ENCODE measurements at places on chromosomes 4 and X.

- DNase-seq = no peak
These were observed 99.3 kb upstream of the GRPR start for GRCh38 chrX:16023790-16024734.

GRCh38 chrX:318739-319578 is at the start of gene GTPBP6:
Gene GTPBP6 (minus strand): TSS chrX:318796. CDS start chrX:318787, 9 bp downstream.
- DNase-seq = peak; percentile 99

DNA sequence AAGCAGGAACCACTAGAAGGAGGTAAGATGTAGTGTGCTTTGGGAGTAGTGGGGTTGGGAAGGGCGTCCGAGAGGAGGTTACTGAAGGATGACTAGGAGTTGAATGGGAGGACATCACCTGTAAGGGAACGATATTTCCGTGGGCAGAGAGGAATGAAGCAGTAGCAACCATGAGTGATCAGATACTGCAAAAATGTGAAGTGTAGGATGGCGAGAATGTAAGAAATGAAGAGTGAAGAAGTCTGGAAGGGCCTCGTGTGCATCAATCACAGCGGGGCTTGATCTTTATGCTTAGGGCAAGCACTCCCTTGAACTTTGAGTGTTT is 594 bp downstream of the MSMO1 start:
- no peak for DNase-seq

- no peak for DNase-seq
These were observed 465.6 kb upstream of the AGA start for GRCh38 chr4:177907736-177908424.

- no peak for DNase-seq
These were observed 3.2 kb downstream of the ACOX3 start for GRCh38 chr4:8437281-8437680.

DNA sequence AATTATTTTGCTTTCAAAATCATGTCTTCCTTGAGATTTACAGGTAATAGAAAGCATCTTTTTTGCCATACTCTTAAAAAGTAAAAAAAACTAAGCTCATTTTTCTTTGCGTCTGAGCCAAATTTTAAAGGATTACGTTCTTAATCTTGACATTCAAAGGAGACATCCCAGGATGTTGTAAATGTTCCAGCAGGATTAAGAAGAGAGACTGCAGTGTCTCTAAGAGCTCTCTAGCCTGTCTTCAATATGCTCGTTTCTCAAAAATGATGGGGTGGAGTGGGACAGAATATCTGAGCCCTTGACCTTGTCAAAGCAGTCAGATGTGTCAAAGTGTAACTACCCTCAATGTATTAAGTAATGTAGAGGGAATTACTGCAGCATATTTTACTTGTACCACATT is 363.3 kb downstream of the PCDH7 start:
- DNase-seq = no peak

DNA sequence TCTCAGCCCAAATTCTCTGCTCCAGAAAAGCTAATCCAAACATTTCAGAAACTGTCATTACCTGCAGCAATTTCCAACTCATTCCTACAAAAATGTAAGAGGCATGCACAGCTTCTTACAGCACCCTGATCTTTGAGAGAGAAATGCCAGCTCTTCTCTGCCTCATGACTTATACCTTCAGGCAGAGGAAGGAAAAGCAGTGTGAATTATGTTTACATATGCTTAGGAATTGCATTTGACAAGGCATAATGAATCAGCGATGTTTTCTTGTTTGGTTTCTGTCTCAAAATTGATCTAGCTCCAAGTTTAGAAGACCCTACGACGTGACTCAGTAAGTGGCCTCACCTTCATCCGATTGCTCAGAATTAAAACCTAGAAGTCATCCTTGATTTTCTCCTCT is 21.8 kb upstream of the AGA start:
- no peak for DNase-seq

DNA sequence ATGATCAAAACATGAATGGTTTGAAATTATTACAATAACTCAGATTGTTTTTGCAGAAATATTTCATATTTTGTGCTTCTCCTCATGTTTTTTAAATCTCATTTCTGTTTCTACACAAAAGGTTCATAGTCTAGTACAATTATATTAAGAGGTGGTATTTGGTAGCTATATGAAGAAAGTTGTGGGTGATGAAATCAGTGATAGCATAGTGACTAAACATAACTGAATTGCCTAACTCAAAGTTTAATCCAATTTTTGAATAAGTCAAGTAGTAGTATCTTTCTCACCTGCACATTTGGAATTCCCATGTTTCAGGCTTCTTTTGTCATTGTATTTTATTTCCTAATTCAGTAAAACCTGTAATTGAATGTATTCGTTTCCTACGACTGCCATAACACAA is 648.7 kb downstream of the GRID2 start:
- no peak for DNase-seq

DNA sequence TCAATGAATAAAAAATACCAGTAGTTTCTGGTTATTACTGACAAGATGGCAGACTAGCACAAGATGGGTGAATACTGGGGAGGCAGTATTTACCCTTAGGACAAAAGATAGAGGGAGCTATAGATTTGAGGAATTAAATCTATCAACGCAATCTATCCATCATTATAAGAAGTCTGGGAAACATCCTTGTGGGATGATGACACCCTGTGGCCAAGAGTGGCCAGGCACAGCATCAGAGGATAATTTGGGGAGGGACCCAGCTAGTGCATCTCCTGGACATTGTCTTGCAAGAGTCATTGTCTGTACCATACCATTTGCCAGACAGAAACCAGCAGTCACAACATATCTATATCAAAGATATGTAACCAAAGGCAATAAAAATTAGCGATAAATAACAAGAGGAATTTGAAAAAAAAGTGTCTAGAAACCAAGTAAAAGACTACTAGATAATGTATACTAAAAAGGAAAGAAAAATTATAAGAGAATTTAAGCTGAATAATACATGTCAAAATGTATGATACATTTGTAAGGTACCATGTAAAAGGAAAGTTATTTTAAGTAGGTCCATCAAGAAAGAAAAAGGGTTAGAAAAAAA is 22.9 kb downstream of the KCTD8 start:
- DNase-seq = no peak

GRCh38 chrX:93932471-93933220 is 258.6 kb downstream of the FAM133A start:
- no peak for DNase-seq

DNA sequence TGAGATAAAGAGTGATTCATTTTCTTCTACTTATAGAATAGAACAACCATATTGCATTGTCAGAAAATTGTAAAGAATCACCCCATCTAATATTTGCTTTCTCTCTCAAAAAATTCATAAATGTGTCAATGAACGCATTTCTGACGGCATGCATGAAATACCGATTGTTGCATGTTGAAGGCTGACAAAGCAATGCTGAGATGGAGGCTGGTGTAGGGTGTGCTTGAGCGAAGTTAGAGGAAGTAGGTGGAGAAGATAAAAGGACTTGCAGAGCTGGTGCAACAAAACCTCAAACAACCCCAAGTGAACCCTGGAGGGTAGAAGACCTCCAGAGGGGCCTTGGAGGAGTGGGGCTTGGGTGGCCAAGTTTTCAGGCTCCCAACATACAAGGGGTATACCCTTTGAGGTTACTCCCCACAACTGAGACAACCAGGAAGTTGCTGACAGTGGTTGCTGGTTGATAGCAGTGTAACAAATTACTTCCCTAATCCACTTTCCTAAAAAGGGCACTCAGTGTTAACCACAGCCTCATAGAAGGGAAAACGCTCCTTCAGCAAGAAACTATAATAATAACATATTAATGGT is 452.7 kb downstream of the NLGN4X start:
- no peak for DNase-seq

DNA sequence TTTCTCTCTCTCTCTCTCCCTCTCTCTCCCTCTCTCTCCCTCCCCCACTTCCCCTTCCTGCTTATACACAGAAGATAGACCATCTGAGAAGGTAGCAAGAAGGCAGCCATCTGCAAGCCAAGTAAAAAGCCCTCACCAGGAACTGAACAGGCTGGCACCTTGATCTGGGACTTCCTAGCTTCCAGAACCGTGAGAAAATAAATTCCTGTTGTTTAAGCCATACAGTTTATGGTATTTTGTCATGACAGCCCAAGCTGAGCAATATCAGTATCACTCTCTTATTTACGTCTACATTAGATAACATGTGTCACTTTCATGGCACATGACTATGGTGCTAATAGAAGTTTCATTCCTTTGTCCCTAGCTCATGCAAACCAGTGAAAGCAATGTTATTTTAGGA is 581.1 kb downstream of the INPP4B start:
- no peak for DNase-seq

DNA sequence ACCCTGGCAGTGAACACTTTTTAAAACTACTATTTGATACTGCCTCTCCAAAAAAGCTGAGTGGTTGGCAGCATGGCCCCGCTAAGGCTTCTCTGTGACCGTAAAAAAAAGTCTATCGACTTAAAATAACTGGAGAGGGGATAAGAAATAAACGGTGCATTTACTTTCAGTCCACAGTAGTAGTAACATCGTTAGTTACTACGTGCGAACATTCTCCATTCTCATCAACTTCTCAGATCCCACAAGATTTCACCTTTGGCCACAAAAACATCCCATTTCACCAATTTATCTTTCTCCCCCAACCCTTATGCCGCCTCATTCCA is 524 bp upstream of the EXOSC9 start:
- DNase-seq = no peak

- DNase-seq = no peak
These were observed 11.5 kb upstream of the NKX1-1 start for GRCh38 chr4:1417522-1418390.

DNA sequence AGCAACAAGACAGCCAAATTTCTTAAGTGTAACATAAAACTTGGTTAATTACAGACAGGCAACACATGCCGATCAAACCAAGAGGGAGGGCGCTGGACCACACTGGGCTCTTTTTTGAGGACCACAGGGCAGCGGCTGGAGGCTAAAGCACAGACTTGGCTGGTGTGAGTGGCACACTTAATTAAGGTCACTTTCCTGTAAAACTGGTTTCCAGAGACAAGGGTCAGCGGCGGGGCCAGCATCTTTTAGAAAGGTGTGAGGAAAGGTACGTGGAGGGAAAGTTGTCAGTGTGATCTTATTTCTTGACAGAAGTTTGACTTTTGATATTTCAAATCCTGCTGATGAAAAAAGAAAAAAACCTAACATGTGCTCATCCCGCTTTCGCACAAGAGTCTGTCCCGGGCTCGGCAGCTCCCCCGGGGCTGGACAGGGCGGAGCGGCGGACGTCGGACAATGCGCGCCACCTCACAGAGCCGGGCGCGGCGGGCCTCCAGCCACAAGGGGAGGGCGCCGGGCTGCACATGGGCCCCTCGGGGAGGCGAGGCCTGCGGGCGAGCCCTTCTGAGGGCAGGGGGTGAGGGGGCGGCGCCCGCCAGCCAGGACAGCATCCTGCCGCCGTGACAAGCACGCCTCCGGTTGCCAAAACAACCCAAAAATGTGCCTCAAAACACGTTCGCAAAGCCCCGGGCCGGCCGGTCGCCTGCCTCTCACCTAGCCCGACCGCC is 660 bp upstream of the HSPA4L start:
- peak; percentile 8 for DNase-seq

GRCh38 chr4:73676861-73677323 is 56.7 kb upstream of the RASSF6 start:
- no peak for DNase-seq

GRCh38 chr4:67575232-67576058 is 16.9 kb downstream of the STAP1 start:
- no peak for DNase-seq

DNA sequence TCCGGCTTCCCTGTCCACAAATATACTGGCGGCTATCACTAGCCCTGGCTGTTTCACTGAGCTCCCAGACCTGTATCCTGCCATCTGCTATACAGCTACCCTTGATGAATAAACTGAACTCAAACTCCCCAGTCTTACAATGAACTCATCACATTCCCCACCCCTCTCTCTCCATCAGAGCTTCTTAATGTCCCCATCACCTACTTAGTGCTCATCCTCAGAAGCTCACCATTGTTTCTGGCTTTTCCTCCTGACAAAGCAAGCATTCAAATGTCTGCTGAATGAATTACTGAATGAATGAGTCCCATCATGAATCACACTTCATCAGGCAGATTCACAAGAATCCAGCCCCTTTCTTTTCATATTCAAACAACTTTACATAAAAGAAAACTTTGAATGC is 5.7 kb upstream of the DGAT2L6 start:
- no peak for DNase-seq

GRCh38 chr4:139532947-139533346 is 23.1 kb downstream of the SETD7 start:
- no peak for DNase-seq

DNA sequence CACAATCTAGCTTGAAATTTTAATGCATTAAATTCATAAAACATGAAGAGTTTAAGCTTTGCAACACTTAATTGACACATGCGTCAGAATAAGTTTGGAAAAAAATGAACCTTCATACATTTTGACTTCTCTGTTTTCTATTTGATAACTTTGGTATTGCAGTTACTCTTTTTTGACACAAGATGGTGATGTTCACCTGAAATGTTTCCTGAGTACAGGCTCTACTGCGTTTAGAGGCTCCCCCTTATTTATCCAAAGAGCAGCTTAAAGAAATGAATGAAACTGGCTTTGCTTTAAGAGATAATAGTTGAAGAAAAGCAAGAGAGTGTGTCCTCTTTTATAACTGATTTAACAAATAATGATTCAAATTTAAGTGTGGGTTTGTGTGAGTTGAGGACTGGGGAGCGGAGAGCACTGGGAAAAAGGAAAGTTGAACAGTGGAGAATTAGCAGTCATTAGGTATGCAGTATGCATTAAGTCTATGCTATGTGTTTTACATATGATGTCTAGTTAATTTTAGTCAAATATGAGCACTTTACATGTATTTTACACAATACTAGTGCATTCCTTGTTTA is 180.6 kb upstream of the NUDT6 start:
- peak; percentile 24 for DNase-seq

DNA sequence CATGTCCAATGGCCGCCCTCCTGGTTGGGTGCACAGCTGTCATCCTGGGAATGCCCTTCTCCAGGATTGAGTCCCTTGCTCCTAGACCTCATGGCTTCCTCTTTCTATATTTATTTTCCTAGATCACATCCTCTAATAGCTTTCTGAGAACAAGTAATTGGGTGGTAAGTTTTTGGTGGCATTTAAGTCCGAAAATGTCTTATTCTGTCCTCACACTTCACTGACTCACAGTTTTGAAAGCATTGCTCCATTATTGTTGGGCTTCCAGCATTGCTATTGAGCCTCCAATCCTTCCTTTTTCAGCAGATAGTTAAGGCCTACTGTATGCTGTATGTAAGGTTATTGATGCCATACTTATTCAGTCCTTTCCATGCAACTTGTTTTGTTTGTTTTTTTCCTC is 25.9 kb downstream of the PGM2 start:
- DNase-seq = no peak

GRCh38 chr4:13244444-13244843 is 239.7 kb downstream of the RAB28 start:
- DNase-seq = no peak

DNA sequence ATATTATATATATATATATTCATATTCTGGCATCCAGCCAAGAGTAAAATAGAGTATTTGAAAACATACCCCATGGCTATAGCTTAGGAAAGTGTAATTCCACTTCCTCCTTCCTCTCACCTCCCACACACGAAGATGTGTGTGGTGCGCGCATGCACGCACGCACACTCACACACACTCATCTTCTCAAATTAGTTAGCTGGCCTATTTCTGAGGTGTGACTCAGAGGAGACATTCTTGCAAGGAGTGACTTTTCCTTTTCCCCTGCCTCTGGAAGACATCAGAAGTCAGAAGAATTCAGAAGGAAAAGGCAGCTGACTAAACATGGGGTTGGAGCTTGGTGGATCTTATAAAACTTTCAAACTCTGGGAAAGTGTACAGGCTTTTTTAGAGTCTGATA is 8.8 kb downstream of the ENPEP start:
- DNase-seq = peak; percentile 35
